ENCODE measurements at places on chromosomes 16 and 17.

GRCh38 chr17:51700011-51700760 is 439.8 kb downstream of the UTP18 start:
- DNase-seq = no peak

GRCh38 chr16:89472711-89473075 is 17.7 kb downstream of the ANKRD11 start:
- no peak for DNase-seq

DNA sequence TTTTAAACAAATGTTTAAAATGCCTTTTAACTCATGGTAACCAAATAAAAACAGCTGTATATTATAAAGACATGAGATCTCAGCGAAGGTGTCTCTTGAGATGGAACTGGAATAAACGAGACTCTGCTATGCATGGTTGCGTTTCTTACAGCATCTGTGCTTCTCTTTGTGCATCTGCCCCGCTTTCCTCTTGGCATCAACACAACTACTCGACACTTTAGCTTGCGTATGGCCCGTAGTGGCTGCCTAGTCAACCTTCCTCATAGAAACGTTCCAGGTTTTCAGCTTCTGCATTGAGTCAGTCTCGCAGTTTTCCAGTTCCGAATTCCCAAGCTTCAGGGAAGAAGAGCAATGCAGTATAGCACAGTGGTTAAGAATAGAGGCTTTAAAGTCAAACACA is 214.9 kb downstream of the CEP112 start:
- no peak for DNase-seq

GRCh38 chr17:66517336-66518009 is 215.1 kb downstream of the PRKCA start:
- no peak for DNase-seq
